AML-193 (cell line): ENCODE measurements at places on chromosomes 1 and 21.

DNA sequence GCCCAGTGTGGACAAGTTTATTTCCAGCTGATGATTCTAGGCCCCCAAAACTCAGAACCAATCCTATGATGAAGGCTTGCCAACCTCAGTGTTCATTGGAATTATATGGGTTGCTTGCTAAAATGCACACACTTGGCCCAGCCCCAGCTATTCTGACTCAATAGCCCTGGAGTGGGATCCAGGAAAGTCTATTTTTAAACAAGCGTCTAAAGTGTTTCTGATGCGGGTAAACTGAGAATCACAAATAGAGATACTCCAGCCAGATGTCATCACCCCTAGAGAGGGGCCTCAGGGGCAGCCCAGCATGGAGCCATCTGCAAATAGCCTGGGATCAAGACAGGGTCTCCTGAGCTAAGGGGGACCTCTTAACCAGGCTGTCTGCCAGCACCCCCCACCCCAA is 46.0 kb downstream of the PKP1 start:
- no peak for DNase-seq

DNA sequence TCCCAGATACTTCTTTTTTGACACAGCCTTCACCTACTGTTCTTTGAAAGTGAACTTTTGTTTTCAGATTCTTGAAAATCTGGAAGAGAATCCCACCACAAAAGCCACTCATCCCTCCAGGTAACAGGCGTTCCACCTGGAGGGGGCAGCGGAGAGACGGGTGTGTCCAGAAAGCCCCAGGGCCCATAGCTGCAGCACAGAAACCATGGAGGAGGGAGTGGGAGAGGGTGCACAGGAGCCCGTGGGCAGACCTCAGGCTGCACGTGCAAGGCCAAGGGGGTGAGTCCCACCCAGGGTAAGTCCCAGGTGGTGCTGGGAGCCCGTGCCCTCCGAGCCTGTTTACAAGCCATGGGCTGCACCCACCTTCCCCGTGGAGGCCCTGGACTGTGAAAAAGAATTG is 86.5 kb downstream of the PSMG1 start:
- no peak for DNase-seq

GRCh38 chr1:29365906-29366670 is 129.8 kb downstream of the PTPRU start:
- no peak for DNase-seq

DNA sequence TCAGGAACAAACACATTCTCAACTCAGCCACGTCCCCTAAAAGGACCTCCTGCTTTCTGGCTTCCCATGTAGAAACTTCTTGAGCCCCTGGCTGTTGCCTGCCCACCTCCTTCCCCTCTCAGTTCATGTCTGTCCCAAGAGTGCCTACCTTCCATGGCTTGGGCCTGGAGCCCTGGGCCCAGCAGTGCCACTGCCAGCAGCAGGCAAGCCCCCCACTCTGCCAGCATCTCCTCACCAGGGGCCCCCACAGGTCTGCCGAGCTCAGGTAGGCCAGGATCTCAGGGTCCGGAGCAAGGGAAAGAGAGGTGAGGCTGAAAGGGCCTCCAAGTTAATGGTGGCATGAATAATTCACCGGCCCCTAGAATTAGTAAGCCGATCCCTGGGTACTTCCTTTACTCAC is at the start of gene CDCP2:
TSS of gene CDCP2 (minus strand) at position 305 of the 400 bp plus-strand sequence. CDS start at position 227, 78 bp downstream.
- DNase-seq = no peak

DNA sequence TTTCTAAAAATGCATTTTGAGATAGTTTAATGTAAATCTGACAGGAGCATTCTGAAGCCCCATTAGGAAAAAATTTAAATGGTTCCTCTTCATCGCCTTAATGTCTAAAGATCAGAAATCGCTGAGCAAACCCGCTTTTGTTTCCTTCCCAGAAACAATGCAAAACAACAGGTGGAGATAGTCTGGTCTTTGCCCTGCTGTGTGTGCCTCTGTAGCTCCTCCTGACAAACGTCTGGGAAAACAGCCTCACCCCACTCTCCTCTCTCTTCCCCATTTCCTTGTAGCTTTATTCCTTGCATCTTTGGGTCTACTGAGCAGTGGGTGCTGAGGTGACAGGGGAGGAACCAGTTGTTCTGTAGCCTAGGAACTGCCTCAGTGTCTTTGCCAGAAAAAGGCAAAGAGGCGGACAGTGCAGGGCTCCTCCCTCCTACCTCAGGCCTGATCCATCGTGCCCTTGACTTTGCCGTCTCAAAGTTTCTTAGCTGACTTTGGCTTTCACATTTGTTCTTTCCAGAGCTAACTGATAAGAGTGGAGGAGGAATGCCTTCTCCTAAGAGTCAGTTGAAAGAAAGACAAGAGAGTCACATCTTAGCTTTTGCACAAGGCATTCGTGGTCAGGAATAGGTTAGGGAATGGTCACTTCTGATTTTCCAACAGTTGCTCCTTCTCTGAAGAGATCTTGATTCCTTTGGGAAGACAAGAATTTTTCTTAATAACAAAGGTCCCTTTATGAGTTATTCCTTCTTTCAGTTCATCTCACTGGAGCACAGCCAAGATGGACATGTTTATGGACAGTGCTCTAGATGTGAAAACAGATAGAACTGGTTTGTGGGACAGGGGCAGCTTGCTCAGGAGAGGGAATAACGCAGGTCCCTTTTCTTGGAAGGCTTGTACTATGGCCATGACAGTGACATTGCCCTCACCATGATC is 24.9 kb downstream of the SYT11 start:
- no peak for DNase-seq

DNA sequence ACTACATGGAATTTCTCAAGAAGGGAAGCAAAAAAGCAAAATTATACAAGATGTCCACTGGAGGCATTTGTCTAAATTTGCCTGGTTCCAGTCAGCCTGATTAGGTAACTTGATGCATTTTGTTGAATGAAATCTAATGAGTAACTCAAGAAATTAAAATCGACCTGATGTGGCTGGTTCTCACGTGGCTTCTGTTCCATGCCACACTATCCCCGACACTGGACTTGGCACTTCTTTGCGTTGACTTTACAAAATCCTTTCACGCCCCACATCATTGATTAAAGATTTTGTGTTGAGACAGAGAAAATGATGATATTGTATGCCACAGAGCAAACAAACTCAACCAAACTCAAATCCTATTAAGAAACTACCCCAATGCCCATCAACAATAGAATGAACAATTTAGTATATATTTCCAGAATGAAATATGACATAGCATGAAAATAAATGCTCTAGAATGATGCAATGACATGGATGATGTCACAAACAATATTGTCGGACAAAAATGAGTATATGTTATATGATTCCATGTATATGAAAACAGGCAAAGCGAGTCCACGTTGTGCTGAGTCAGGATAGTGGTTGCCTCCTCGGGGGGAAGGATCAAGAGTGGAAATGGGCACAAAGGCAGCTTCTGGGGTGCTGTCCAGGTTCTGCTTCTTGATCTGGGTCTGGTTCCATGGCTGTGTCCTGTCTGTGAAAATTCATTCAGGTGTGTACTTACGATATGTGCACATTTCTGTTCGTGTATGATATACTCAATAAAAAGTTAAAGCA is 12.9 kb upstream of the HMGCS2 start:
- no peak for DNase-seq

- DNase-seq = no peak
These were observed 8.0 kb downstream of the PHLDA3 start for GRCh38 chr1:201460814-201461644.
